ENCODE measurements at places on chromosomes 1 and 21.

GRCh38 chr1:221072214-221072613 is 193.0 kb downstream of the HLX start:
- H3K36me3 ChIP-seq = no peaks in the 10 kb centered on the region
- no peak for DNase-seq
- H3K27ac ChIP-seq = no peak overlapping the region
- H3K4me3 ChIP-seq = no peak overlapping the region
- no peaks in the 10 kb centered on the region for H3K4me1 ChIP-seq

DNA sequence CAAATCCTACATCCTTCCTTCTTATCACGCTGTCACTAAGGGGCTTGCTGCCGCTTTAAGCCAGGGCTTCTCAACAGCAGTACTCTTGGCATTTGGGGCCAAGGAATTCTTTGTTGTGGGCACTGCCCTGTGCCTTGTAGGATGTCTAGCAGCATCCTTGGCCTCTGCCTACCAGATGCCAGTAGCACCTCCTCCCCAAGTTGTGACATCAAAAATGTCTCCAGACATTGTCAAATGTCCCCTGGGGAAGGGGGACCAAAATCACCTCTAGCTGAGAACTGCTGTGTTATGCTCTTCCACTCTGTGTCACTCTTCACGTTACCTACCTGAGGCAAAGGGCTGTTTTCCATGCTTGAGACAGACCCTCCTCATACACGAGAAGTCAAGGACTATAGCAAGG is 400.3 kb upstream of the POU3F1 start:
- no peak for DNase-seq
- no peak overlapping the region for H3K27ac ChIP-seq
- no peak overlapping the region for H3K4me3 ChIP-seq

- no peaks in the 10 kb centered on the region for H3K27me3 ChIP-seq
- H3K27ac ChIP-seq = no peak overlapping the region
- no peak for DNase-seq
Measured at GRCh38 chr1:94305704-94306103, 68.3 kb upstream of the ARHGAP29 start.

DNA sequence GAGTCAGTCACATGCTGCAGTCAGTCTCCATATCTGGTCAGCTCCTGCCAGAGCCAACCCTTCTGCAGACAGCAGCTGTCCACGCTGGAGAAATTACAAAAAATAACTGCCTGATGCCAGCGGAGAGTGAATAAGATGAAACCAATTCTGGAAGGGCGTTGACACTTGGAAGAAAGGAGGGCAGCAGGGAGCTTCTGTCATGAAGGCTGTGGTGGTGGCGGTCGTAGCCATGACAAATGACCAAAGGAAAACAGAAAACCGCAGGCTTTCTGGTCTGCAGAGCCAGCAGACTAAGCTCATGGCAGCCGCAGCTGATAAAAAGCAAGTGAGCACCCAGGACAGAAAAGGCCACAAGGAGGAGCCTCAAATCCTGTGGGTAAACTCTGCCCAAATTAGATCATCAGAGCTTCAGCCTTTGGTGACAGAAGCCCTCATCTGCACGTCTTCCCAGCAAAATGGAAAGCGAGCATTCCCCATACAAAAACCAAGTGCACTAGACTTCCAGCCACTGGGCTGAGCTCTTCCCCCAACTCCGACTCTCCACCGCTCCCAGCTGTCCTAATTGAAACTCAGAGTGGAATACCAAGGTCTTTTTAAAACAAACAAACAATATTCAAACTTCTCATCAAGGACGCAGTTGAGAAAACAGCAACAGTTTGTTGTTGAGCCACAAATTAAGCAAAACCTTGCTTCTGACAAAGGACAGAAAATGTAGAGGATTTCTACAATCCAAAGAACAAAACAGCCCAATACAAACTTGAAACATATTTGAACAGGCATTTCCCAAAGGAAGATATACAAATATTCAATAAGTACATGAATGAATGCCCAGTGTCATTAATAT is 28.7 kb downstream of the RSPH1 start:
- H3K36me3 ChIP-seq = no peaks in the 10 kb centered on the region
- H3K4me1 ChIP-seq = no peaks in the 10 kb centered on the region
- no peak overlapping the region for H3K4me3 ChIP-seq
- no peaks in the 10 kb centered on the region for H3K27me3 ChIP-seq

DNA sequence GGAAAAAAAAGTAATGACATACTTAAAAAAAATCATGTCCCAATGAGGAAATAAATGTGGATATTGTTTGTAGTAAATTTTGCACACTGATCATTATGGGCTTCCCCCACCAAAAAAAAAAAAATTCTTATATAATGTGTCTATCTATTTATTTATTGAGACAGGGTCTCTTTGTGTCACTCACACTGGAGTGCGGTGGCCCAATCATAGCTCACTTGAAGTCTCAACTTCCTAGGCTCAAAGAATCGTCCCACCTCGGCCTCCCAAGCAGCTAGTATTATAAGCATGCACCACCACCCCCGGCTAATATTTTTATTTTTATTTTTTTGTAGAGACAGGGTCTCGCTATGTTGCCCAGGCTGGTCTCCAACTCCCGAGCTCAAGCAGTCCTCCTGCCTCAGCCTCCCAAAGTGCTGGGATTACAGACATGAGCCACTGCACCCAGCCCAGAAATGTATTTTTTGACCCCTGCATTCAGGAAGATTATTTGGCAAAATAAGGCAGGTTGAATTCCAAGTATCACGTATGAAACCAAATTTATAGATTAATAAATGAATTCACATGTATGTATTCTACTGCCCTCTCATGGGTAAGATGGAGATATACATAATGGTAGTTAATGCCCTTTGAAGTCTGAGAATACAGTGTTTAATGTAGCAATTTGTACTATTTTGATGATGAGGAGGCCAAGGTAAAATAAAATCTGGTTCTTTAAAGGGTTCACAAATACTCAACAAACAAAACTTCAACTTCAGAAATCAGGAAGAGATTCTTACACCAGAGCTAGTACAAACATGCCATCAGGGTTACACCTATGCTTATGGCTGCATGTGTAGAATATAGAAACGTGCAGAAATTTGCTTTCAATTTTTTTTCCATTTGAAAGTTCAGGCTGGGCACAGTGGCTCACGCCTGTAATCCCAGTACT is 1.4 kb upstream of the DENND2C start:
- H3K27me3 ChIP-seq = no peaks in the 10 kb centered on the region
- DNase-seq = no peak
- H3K36me3 ChIP-seq = no peaks in the 10 kb centered on the region

DNA sequence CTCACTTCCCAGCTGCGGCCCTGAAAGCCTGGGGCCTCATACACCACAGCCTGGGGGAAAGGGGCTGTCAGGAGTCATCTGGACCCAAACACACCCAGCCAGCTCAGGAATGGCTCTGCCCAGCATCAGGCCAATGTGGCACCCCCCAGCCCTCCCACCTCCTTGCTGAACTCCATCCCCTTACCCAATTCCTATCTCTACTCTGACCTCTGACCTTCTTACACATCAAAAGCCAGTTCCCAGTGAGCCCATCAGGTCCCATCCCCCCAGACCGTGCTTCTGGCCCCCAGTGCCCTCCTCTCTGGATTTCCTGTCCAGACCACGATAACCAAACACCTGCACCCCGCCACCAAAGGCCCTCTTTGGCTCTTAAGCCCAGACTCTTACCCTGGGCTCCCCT is 16.3 kb downstream of the CRYBG2 start:
- no peaks in the 10 kb centered on the region for H3K27me3 ChIP-seq
- peaks cover 6% of the 10 kb centered on the region for H3K4me1 ChIP-seq
- H3K27ac ChIP-seq = no peak overlapping the region

DNA sequence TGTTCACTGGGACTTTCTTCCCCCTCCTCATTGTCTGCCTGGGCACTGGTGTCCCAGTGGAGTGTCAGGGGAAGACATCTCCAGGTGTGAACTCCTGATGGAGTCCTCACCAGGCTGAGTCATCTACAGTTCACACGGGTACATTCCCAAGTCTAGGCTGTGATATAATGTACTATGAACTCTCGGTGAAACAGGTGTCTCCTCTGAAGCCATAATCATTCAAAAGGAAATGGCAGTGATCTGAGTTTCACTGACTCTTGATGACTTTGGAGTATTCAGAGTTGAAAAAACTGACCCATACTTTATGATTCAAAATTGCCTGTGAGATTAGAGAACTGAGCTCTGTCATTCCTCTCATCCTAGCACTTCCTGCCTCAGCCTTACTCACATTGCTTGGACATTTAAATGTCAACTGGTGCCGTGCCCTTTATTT is 9.1 kb downstream of the LAMC2 start:
- H3K36me3 ChIP-seq = no peaks in the 10 kb centered on the region
- H3K4me3 ChIP-seq = no peak overlapping the region
- no peaks in the 10 kb centered on the region for H3K4me1 ChIP-seq
- DNase-seq = no peak
- no peaks in the 10 kb centered on the region for H3K27me3 ChIP-seq

DNA sequence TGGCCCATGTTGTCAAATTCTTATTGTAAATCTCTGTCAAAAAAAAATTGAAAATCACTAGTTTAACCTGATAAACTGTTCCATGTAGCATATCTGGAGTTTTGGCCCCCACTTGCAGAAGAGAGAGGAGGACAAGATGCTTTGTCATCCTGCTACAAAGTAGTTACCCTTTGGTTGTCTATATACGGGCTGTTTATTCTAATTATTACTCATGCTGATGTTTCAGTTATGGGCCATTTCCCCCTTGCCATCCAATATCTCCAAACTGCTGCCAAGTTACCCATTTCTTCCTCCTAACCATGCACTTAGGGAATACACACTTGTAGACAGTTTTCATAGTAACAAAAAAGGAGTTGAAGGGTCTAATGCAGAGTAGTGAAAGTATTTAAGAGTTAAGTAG is 22.6 kb downstream of the STX12 start:
- no peak for DNase-seq
- H3K27ac ChIP-seq = no peak overlapping the region
- no peaks in the 10 kb centered on the region for H3K27me3 ChIP-seq
- no peak overlapping the region for H3K4me3 ChIP-seq
- H3K36me3 ChIP-seq = no peaks in the 10 kb centered on the region

- no peak overlapping the region for H3K27ac ChIP-seq
- no peak overlapping the region for H3K4me3 ChIP-seq
- DNase-seq = no peak
- H3K27me3 ChIP-seq = no peaks in the 10 kb centered on the region
- H3K36me3 ChIP-seq = no peaks in the 10 kb centered on the region
Measured at GRCh38 chr1:6447016-6447817, 18.8 kb downstream of the TNFRSF25 start.

GRCh38 chr1:22281521-22282363 is 138.8 kb upstream of the WNT4 start:
- no peaks in the 10 kb centered on the region for H3K27me3 ChIP-seq
- no peaks in the 10 kb centered on the region for H3K36me3 ChIP-seq
- H3K4me3 ChIP-seq = no peak overlapping the region
- peaks cover 4% of the 10 kb centered on the region for H3K4me1 ChIP-seq
- no peak for DNase-seq

- H3K4me1 ChIP-seq = peaks cover 2% of the 10 kb centered on the region
- H3K27me3 ChIP-seq = no peaks in the 10 kb centered on the region
- peak; percentile 30 for DNase-seq
- no peaks in the 10 kb centered on the region for H3K36me3 ChIP-seq
Measured at GRCh38 chr1:150362721-150363425, 1.1 kb upstream of the RPRD2 start.

GRCh38 chr1:19205403-19205802 is 4.7 kb downstream of the UBR4 start:
- H3K27ac ChIP-seq = no peak overlapping the region
- no peak for DNase-seq
- no peaks in the 10 kb centered on the region for H3K27me3 ChIP-seq

- H3K4me1 ChIP-seq = no peaks in the 10 kb centered on the region
- H3K4me3 ChIP-seq = no peak overlapping the region
- no peak overlapping the region for H3K27ac ChIP-seq
Measured at GRCh38 chr1:221693087-221693486, 48.8 kb downstream of the DUSP10 start.

DNA sequence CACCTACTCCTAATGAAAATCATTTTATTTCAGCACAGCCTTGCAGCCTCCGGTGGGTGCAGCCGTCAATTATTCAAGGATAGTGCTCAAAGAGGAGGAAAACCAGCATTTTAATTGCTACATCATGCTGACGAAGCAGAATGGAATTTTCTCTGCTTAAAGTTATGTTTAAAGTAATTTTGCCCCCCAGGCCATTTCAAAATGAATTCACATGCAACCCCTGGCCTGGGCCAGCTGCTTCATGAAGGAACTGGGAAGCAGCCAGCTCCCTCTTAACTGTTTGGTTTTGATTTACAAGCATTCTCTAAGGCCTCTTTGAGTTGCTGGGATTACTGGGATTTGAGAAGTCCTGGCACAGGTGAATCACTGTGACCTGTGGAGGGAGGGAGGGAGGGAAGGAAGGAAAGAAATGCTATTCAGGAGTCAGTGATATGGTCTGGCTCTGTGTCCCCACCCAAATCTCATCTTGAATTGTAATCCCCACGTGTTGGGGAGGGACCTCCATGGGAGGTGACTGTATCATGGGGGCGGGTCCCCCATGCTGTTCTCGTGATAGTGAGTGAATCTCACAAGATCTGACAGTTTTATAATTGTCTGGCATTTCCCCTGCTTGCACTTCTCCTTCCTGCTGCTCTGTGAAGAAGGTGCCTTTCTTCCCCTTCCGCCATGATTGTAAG is 66.0 kb downstream of the PGBD5 start:
- H3K36me3 ChIP-seq = no peaks in the 10 kb centered on the region
- H3K4me1 ChIP-seq = no peaks in the 10 kb centered on the region
- no peak overlapping the region for H3K27ac ChIP-seq
- DNase-seq = no peak
- H3K4me3 ChIP-seq = no peak overlapping the region

DNA sequence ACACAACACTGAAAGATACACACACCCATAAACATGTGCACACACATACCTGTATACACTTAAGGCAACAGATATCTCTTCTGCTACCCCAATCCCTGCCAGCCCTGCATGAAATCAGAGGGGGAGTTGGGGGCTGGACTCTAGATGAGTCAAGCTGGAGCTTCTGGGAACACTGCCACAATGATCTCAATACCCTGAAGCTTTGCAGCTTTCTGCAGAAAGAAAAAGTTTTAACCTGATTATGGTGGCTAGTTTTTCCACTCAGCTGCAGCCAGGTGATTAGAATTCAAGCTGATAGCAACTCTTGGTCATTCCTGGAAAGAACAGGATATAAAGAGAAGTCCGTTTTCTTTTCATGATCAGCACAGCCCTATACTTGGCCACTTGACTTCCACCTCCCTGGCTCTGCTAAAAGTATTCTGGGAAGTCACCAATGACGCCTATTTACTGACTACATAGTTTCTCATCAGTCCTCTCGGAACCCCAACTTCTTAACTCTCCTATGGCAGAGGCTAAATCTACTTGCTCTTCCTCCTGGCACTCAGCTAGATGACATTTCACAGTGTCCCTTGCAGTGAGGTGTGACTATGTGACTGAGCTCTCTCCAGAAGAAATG is 20.7 kb upstream of the DNASE2B start:
- peak; percentile 27 for DNase-seq
- no peaks in the 10 kb centered on the region for H3K27me3 ChIP-seq
- H3K4me1 ChIP-seq = no peaks in the 10 kb centered on the region
- H3K36me3 ChIP-seq = no peaks in the 10 kb centered on the region

GRCh38 chr1:86696522-86696921 is 7.9 kb upstream of the SH3GLB1 start:
- no peaks in the 10 kb centered on the region for H3K36me3 ChIP-seq
- H3K27me3 ChIP-seq = no peaks in the 10 kb centered on the region
- H3K4me3 ChIP-seq = no peak overlapping the region
- H3K4me1 ChIP-seq = no peaks in the 10 kb centered on the region

- no peaks in the 10 kb centered on the region for H3K4me1 ChIP-seq
- H3K4me3 ChIP-seq = no peak overlapping the region
- no peaks in the 10 kb centered on the region for H3K27me3 ChIP-seq
- no peak for DNase-seq
- H3K36me3 ChIP-seq = no peaks in the 10 kb centered on the region
Measured at GRCh38 chr1:104791030-104791429, 1041.3 kb downstream of the AMY1C start.
